ENCODE measurements at places on chromosomes 1 and 21. TPM values are rescaled to one million over a fixed set of nuclear protein-coding genes. Genes with fewer than 3 reads are reported as not detected.

DNA sequence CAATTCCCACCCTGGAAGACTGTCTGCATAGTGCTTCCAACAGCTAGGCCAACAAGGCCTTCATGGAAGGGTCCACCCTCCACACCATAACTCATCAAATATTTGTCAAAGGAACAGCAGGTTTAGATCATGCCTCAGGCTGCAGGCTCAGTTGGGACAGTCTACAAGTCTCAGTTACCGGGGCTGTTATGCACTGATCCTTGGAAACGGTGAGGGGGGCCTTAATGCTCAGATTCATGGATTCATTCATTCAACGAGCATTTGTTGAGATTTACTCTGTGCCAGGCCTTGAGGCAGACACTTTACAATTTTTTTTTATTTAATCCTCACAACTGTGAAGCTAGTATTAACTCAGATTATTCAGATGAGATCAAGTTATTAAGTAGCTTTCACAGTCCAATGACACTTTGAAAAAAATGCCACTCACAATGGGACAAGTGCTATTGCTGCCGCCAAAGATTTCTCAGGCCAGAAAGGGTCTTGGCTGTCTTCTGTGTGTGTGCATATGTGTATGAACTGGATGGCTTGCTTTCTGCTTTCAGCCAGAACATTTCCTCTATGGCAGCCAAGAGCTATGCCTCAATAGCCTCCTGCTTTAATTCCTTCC is 8.9 kb upstream of the C1orf216 start:
- DNase-seq = no peak

Gene TTC4
- total RNA-seq = 75.8 TPM

- DNase-seq = peak; percentile 31
Measured at GRCh38 chr1:218620956-218621355, 275.8 kb downstream of the TGFB2 start.

DNA sequence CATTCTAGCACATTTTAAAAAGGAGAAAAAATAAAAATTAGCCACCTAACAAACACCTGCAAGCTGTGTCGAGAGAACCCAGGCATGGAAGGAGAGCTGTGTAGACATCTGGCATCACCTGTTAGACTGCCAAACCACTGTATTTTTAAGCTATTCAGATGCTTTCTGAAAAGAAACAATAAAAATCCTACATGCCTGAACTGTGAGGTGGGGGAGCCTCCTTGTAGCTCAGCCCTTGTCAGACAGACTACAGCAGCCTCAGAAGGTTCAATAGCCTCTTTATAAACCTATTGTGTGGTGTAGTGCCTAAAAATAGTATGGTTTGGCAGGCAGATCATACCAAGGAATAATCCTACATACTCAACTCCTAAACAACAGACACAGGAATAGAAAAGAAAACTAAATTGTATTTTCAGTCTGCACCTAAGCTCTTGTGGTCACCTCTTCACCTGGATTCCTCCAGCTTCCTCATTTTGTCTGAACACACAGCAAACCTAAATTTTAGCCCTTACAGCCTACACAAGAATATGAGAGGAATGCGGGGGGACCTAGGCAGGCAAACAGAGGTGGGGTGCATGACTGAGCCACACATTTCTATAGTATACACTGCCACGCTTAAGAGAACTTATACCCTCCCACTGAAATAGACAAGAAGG is 67.0 kb downstream of the SIPA1L2 start:
- DNase-seq = no peak

Gene CASQ2
- total RNA-seq = not detected

DNA sequence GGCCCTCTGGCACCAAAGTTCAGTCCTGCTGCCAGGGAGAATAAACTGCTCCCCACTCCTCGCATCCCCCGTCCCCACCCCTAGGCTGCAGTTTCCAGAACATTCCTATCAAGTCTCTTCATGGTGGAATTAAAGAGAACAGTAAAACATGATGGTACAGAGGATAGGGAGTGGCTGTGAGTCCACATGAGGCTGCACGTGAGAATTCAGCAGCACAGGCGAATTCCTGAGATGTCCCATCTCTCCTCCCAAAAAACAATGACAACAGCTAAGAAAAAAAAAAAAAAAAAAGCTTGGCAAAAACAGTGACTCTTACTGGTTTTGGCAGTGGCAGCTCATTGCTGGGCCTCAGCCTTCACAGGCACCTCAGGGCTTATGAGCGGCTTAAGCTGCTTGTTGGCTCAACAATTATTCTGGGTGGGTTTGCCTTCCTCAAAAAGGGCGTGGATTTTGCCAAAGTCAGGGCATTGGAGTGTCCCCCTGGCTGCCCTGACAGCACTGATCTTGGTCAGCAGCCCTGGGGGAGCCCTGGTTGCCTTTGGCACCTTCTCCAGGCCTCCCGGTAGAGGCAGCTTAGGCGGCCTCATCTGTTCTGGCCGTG is 5.7 kb upstream of the IFFO2 start:
- no peak for DNase-seq
